ENCODE measurements at places on chromosomes 16 and 17. TPM values are rescaled to one million over a fixed set of nuclear protein-coding genes. Genes with fewer than 3 reads are reported as not detected.

The ADAP2 gene
- 3.2 TPM for total RNA-seq

The CDK3 gene
- 5.7 TPM for total RNA-seq

The EFNB3 gene
- 7.6 TPM for total RNA-seq

GRCh38 chr16:4667203-4667963 is 26.0 kb upstream of the NUDT16L1 start:
- no peak for DNase-seq

- no peak for DNase-seq
Measured at GRCh38 chr17:5097101-5097834, 14.4 kb downstream of the ZNF232 start.

The SLFN14 gene
- total RNA-seq: not detected

- DNase-seq: no peak
Measured at GRCh38 chr16:17328932-17329331, 141.8 kb downstream of the XYLT1 start.

- peak; percentile 73 for DNase-seq
Measured at GRCh38 chr16:77288222-77288621, 89.0 kb downstream of the SYCE1L start.

- no peak for DNase-seq
Measured at GRCh38 chr16:81787659-81788058, 8.6 kb downstream of the PLCG2 start.

The HSPB9 gene
- not detected for total RNA-seq

The CCR7 gene
- not detected for total RNA-seq

DNA sequence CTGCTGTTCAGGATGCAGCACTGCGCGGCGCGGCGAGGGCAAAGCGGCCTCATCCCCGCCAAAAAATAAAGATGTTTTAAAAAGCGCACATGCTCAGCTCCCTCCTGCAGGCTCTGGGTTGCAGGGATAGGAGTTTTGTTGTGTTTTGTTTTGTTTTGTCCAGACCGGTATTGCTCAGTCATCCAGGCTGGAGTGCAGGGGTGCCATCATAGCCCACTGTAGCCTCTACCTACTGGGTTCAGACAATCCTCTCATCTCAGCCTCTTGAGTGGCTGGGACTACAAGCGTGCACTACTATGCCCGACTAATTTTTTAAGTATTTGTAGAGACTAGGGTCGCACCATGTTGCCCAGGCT is 636 bp downstream of the WWOX start:
- DNase-seq: no peak
